Hepatocyte (in vitro differentiated cells): ENCODE measurements at places on chromosomes 7 and 10.

- no peak for DNase-seq
Observed at GRCh38 chr7:74466196-74466813, 12.6 kb downstream of the GTF2IRD1 start.

DNA sequence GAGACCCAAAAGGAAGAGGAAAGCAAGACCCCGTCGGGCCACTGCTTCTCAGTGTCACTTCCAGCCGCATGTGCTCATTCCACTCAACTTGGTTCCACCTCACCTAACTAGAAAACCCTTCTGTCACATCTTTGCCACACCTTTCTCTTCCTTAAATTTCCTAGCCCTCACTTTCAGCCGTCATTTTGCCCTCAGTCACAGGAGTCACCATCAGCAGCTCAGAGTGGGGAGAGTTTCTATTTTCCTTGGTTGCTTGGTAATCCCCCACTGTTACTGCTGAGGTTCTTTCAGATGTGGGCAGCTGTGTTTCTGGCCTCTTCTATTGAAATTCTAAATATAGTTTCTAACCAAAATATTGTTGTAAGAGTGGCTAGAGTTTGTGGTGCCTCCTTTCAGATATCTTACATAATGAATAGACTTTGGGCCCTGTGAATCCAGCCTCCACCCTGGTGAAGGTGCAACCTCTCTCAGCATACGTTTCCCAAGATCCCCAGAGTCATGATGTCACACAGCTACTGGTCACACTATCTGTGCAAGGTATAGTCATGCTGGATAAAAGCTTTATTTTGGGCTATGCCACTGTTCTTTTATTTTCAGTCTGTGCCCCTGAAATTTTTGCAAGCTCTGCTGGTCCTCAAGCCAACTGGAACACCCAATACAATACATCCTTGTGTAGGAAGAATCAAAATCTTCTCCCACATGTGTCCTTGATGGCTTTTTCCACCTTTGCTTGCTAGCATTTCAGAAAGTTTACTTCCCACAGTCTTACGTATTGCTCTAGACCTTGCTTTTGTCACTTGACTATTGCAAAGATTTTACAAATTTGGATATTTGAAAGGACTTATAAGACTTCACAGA lies 9.2 kb downstream of the AGBL3 start:
- peak; percentile 18 for DNase-seq

DNA sequence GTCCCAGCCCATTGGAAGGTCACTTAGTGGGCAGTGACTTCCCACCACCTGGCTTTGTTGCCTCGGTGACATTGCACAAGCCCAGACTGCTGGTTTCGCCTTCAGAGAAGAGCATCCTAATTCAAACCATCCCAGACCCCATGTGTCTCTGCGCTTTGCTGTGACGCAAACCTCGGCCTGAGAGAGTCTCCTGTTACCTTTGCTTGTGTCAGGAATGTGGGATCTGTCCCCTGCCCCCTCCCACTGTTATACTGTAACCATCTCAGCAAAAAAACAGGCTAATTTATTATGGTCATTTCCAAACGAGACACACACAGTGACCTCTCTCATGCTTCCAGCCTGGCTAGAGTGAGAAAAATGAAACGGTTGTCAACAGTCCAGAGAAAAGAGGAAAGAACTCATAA lies 25.0 kb upstream of the AQP1 start:
- no peak for DNase-seq

DNA sequence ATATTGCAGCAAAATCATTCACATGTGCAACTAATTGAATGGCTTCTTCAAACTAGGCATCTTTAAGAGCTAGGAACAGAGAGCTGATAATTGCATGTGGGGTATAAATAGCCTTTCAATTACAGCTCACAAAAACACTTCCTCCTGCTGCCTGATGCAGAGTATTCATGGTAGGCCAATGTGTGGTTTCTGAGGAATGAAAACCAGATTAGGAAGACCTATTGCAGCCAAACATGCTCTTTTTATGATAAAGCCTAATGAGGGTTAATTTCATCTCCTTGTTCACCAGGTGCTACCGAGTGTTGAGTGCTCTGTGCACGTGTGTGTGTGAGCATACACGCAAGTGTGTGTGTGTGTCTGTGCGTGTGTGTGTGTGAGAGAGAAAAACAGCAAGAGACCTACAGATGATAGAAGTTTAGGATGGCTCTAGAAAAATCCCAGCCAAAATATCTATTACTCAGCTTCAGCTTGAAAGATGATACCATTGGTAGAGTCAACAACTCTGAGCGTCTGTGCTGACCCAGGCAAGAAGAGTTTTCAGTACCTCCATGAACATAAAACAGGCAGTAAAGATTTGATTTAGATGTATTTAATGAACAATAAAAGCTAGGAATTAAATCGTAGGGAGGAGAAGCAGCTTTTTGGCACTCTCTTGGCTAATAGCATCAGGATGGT lies 448.5 kb upstream of the ANKRD30A start:
- no peak for DNase-seq

- DNase-seq = no peak
Observed at GRCh38 chr10:87878664-87879459, 15.4 kb downstream of the PTEN start.

DNA sequence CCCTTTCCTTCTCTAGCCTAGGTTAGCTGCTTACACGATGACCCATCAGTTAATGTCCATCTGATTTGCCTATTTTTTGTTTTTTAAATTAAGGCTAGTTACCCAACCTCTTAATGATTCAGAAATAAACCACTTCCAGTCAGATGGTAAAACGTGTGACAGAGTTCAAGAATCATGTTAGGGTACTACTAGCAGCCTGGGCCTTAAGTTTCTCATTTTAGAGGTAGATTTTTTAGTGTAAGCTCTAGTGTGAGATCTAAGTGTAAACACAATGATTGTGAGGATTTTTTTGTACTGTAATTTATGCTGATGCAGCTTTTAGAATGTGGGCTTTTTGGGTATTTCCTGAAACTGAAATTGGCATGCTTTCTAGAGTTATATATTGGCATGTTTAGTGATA lies 130.0 kb downstream of the CDK14 start:
- DNase-seq = no peak

DNA sequence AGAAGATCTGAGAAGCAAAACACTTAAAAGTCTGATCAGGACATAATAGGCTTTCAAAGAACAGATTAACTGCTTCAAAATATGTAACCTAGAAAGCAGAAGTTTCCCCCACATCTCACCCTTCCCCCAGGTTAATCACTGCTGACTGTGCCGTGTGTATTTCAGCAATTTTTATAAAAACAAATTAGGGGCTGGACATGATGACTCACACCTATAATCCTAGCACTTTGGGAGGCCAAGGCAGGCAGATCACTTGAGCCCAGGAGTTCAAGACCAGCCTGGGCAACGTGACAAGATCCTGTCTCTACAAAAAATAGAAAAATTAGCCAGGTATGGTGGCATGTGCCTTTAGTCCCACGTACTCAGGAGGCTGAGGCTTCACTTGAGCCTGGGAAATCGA lies 67.6 kb upstream of the GATA3 start:
- no peak for DNase-seq

GRCh38 chr7:156220078-156220605 lies 407.9 kb upstream of the SHH start:
- DNase-seq = no peak

DNA sequence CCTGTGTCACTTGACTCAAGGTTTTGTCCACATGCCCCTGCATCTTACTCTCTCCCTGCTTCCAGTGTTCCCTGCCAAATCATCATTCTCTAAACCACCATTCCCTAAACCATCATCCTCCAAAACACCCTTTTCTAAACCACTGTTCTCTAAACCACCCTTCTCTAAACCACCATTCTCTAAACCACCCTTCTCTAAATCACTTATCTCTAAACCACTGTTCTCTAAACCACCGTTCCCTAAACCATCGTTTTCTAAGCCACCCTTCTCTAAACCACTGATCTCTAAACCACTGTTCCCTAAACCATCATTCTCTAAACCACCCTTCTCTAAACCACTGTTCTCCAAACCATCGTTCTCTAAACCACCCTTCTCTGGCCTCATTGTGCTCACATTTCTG lies 142.1 kb downstream of the CXCL12 start:
- no peak for DNase-seq

DNA sequence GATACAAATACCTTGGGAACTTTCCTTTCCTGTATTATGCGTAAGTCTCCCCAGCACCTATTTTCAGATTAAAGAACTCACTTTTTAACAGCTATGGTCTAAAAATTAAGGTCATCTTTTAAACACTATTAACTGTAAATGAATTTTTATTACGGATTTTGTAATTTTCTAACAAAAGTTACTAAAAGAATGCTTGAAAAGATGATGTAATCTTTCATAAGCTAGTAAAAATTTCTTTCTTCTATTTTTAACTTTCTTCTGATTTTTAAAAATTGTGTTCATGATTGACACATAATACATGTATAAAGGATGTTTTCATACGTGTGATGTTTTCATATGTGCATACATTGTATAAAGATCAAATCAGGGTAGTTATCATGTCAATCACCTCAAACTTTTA lies 291.2 kb upstream of the MBL2 start:
- no peak for DNase-seq
